IPS-NIHi11 (cell line): ENCODE measurements at places on chromosomes 6 and 20.

DNA sequence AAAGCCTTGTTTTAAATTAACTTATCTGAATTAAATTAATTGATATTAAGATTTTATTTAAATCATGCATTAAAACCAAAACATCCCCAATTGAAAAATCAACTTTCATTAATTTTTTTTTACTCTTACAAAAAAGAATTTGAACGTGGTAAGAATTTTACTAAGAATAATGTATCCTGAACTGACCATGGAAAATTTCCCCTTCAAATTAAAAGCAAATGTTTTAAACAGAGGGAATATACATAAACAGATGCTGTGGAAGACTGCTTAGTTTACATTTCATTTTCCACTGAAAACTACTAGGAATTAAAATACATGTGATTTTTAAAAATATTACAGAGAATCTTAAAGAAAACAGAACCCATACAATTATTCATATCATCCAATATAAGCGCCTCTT is 2.3 kb downstream of the RNF24 start:
- no peak for DNase-seq

GRCh38 chr6:17130786-17131185 is 28.9 kb downstream of the STMND1 start:
- no peak for DNase-seq

DNA sequence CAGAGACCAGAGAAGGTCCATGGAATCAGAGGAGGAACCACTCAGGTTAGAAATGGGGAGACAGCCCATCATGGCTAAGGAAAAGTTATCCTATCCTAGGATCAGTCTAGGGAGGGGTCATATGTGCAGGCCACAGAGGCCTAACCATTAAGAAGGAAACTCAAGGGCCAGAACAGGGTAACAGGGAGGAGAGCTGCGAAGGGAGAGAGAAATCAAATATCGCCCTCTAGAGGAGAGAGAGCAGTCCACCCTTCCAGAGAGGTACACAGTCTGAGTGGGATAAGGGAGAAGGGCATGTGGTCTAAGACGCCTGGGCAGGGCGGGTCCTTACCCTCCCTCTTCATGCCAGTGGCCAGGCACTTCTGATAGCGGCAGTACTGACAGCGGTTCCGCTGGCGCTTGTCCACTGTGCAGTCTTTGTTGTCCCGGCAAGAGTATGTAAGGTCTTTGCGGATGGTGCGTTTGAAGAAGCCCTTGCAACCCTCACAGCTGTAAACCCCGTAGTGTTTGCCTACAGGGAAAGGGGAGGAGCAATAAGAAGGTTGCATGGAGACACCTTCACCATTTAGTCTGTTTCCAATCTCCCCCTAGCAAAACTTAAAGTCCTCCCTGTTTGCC is 2.9 kb downstream of the RXRB start:
- peak; percentile 77 for DNase-seq

DNA sequence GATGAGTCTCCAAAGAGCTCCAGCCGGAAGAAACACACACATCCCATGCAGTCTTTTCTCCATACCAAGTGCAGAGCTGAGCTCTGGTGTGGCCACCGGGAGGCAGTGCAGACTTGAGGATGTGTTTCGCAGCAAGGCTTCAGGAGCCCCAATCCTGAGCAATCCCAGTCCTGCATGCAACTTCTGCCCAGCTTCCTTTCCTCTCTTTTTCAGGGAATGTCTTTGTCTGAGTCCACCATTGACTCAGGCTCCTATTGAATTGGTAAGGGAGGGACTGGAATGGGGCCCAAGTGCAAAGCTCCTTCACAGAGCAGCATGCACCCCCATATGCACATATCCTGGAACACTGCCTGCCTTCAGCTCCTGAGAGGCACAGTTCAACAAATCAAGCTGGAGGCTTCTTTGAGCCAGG is 50.5 kb upstream of the ASIP start:
- peak; percentile 88 for DNase-seq

- no peak for DNase-seq
Measured at GRCh38 chr20:2806351-2806701, 5.9 kb upstream of the CPXM1 start.

GRCh38 chr20:47066484-47067270 is 172.0 kb downstream of the EYA2 start:
- DNase-seq = no peak

GRCh38 chr6:26030716-26031115 is 56.5 kb upstream of the HFE start:
- no peak for DNase-seq

- DNase-seq = no peak
Measured at GRCh38 chr20:5967469-5967868, 17.0 kb downstream of the MCM8 start.

- DNase-seq = peak; percentile 57
Measured at GRCh38 chr20:58651559-58651945, 469 bp downstream of the STX16 start.

DNA sequence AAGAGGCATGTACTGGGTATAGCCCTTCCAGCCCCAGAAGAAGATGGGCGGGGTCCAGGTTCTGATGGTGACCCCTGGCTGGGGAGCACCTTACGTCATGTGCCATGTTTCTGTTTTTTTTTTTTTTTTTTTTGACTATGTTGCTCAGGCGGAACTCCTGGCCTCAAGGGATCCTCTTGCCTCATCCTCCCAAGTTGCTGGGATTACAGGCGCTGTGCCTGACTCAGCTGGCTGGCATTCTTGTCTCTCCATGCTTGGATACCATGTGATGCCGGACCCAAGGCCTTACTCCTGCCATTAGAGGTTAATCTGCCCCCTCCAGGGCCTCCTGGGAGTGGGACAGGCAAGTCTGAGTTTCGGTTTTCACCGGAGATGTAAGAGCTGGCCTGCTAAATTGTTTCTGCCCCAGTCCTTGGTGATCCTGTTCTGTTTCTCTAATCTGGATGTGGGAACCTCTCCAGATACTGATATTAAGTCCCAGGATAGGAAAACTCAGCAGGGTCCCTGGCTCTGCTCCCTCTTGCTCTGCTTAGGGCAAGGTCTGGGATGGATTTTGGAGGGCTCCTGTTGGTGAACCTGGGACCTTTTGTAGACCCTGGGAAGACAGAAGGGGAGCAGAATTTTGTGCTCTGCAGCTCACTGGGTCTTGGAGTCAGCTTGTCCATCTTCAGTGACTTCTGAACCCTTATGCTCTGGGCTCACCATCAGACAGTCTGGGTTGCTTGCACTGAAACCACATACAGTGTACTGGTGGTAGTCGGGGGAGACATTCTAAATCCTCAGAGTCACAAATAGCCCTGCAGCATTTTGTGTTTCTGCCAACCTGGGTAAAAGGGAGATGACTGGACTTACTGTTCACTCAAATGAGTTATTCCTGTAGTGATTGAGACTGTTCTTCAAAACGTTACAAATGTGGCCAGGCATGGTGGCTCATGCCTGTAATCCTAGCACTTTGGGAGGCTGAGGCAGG is 45.1 kb downstream of the PTK7 start:
- no peak for DNase-seq

- DNase-seq = peak; percentile 28
Measured at GRCh38 chr20:57167971-57168701, 98.3 kb downstream of the BMP7 start.

DNA sequence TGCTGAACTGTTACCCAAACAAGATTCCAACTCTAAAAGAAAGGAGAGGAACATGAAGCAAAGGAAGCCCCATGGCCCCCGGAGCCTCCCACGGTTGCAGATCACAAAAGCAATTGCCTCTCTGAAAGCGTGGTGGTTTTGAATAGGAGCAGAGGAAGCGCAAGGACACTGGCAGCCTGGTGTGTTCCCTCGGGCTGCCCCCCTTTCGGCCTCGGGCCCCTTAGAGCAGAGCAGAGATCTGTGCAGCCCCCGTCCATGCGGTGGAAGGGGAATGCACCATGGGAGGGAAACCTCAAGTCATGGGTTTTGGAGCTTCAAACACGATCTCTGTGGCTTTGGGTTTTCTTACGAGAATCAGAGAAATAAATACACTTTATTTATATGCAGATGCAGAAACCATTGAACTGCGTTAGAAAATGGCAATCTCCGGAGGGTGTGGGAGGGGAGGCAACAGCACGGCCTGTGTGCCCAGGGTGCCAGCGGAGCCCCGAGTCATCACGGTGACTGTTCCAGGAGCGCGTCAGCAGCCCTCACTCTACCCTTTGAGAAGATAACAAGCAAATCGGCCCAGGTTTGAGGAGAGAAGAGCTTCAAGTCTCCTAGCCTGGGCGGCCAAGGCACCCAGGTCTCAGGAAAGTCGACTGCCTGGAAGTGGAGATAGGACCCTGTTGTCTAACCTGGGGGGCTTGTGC is 20.5 kb downstream of the FOXF2 start:
- DNase-seq = peak; percentile 64

DNA sequence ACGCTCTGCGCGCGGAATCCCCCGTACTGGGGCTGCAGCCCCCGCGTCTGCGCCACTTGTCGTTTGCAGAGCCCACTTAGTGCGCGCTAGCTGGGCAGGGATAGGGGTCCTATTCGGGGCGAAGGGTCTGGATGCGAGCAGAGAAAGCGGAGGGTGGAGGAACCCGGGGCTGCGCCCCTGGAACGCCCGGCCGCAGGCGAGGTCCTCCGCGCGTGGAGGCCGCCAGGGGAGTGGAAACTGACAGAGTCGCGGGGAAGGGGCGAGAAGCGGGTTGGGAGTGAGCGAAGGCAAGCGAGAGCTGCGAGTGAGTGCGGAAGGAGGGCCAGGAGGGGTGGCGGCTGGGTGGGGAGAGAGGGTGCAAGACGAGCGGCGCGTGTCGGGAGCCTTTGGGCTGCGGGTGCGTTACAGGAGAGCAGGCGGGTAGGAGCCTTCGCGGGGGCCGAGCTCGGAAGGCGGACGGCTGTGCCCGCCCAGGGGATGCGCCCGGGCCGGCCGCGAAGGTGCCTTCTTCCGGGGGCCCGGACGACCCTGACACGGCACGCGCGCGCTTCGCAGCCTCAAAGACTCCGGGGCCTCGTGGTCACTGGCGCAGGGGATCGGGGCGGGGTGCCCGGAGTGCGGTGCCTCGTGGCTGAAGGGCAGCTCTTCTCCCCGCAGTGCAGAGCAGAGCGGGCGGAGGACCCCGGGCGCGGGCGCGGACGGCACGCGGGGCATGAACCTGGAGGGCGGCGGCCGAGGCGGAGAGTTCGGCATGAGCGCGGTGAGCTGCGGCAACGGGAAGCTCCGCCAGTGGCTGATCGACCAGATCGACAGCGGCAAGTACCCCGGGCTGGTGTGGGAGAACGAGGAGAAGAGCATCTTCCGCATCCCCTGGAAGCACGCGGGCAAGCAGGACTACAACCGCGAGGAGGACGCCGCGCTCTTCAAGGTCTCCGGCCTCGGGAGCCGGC is 1.2 kb downstream of the IRF4 start:
- peak; percentile 56 for DNase-seq

DNA sequence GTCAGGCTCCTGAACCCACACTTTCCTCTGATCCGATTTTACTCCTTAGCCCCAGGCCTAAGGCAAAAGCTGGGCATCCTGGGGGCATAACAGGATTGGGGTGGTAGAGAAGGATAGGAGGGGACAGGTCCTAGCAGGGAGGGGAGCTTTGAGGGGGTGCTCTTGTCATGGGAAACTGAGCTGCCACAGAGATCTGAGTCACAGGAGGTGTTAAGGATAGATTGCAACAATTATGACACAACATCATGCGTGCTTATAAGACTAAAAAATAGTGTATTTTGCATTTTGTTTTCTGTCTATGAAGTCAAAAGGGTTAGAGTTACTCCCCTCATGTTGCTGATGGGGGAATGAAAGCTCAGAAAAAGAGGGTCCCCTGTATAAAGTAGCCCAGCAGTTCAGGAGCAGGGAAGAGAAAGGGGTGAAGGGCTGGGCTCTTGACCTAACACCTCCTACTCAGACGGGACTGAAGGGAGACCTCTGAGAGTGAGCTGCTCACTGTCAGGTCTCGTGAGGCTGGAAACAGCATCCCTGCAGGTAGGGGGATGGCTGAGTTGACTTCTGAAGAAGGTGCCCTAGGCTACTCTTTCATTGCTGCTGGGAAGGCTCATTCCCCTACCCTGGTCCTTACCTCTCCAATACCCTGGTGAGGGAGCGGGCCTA is 2.0 kb downstream of the GLP1R start:
- no peak for DNase-seq

DNA sequence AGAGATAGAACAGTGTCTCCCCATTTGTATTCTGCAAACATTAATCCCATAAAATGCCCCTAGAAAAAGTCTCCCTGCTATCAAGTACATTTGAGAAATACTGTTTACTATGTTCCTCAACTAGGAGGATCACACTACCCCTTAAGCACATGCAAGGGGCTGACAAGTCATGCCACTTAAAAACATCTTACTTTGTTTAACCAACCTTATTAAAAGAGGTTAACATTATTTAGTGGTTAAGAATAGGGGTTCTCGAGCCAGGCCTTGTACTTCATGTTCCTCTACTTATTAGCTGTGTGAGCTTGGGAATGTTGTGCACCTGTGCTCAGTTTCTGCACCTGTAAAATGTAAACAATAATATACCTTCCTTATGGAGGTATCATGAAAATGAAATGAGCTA is 113.7 kb downstream of the UBE3D start:
- DNase-seq = no peak

DNA sequence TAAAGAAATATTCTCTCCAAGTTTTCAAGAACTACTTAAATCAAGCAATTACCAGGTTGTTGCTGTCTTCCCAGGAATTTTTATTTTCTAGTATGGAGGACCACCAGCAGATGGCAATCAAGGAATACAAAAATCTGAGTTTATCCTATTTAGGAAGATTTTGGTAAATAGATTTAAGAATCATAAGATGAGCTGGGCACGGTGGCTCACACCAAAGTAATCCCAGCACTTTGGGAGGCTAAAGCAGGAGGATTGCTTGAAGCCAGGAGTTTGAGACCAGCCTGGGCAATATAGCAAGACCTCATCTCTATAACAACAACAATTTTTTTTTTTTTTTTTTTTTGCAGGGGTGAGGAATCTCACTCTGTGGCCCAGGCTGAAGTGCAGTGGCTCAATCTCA is 19.3 kb upstream of the SEC63 start:
- DNase-seq = no peak

DNA sequence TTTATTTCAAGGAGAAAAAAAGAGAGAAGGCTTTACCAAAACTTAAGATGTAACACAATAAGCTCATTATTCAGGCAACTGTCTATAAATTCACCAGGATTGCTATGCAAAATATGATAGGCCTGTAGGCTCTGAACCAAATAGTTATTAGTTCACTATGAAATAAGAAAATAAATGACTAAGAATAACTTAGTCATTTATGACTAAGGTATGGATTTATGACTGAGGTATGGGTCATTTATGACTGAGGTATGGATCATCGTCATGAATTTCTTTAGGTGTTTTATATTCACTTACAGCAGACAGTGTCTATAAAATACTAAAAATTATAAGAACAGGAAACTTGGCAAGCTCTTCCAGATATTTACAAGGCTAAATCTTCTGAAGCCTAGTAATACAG is 52.1 kb upstream of the SNX9 start:
- no peak for DNase-seq
